ENCODE measurements at places on chromosomes 1 and 21.

- no peak for DNase-seq
Observed at GRCh38 chr1:79852004-79852403, 845.5 kb upstream of the ADGRL4 start.

- no peak for DNase-seq
Observed at GRCh38 chr1:48499211-48499735, 27.3 kb upstream of the SPATA6 start.

GRCh38 chr1:26022404-26022779 is 817 bp downstream of the EXTL1 start:
- DNase-seq, result no peak

- DNase-seq, result no peak
Observed at GRCh38 chr1:155946633-155947219, 5.3 kb downstream of the RXFP4 start.

DNA sequence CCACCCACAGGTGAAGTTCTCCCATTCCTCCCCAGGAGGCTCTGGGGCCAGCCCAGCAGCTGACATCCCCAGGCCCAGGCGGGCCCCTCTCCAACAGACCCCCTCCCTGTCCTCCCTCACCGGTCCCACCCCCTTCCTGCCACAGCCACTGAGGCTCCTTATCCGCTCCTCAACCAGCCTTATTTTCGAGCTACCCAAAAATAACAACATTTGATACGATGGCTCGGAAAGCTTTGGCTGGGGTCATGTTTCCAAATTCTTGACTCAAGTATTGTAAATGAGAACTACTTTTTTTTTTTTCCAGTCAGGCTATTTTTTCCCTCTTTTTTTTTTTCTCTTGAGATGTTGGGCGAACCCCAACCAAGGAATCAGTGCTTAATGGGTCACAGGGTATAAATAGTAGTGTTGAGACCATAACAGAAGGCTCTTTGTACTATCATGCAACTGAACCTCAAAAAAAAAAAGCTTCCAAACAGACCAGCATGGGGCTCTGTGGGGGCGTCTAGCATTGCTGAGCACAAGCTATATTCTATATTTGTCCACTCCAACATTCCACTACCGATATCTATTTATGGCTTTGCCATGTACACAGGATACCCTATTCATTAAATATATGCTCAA is 27.2 kb downstream of the IRF2BP2 start:
- no peak for DNase-seq

GRCh38 chr1:180577361-180577760 is 18.6 kb downstream of the OVAAL start:
- DNase-seq, result no peak

DNA sequence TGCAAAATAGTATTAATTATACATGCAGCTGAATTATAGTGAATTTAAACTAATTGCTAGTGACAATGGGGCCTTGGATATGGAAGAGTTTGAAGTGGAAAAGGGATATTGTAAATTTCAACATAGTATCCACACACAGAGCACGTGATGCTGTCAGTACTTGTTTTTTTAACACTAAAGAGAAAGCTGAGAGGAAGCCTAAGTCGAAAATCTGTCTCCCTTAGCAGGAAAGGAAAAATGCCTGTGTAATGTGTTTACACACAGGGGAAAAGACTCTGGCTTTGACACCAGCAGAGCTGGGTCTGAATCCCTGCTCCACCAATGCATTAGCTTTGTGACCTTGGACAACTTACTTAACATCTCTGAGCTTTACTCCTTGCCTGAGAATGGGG is 42.6 kb downstream of the PCSK9 start:
- no peak for DNase-seq

- no peak for DNase-seq
Observed at GRCh38 chr1:2544093-2544874, 11.9 kb upstream of the TNFRSF14 start.

DNA sequence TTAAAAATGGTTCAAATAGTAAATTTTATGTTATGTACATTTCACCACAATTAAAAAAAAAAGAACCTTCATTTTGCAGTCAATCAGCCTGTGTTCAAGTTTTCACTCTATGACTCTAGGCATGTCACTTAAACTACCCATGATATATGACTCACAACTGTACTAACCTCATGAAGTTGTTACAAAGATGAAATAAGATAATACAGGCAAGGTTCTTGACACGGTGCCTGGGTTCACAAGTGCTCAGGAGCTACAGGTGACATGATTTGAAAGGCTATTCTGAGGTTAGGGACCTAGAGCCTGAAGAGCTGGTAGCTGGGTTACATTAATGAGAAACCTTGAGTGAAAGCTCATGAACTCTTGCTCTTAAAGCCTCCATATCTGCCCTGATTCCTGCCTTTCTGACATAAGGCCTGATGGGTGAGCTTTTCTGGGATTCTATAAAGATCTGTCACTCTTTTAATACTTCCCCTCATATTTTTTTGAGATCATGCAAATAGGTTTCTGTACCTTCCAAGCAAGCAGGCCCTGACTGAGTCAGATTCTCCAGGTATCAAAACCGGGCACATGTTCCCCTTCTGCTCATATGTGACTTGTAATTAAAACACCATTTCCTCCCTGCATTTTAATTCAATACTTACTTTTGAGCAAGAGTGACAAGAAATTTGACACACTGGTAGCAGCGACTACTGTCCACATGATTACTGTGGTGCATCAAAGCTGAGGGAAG is 34.0 kb downstream of the PCSK9 start:
- DNase-seq, result no peak

- no peak for DNase-seq
Observed at GRCh38 chr21:10272216-10272615, 249.2 kb upstream of the TPTE start.

DNA sequence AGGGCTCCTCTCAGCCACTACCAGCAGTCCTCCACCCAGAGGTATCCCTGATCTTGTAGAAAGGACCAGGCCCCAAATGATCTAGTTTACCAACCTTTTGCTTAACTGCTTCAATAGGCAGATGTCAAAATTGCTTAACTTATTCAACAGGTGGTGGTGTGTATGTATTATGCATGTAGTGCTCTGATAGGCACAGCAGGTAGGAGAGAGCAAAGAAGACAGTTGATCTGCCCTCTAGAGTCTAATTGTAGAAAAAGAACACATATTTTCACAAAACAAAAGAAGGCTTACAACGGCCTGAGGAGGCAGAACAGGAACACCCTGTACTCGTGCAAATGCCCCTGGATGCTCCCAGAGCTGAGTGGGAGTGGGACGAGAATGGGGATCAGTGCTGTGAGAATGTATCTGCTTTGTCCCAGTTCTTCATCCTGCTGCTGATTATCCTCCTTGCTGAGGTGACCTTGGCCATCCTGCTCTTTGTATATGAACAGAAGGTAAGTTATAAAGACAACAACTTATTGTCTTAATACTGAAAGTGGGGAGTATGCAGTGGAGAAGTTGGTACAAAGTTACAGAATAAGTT is 21.1 kb downstream of the CD53 start:
- no peak for DNase-seq

GRCh38 chr1:152623203-152623844 is 421 bp upstream of the LCE3A start:
- no peak for DNase-seq

GRCh38 chr1:160795951-160796383 is at the start of gene LY9:
Gene LY9 (plus strand): TSS chr1:160796174. CDS start chr1:160796188, 14 bp downstream.
- DNase-seq, result peak; percentile 85

GRCh38 chr1:61419196-61419595 is 305.7 kb downstream of the TM2D1 start:
- DNase-seq, result no peak

DNA sequence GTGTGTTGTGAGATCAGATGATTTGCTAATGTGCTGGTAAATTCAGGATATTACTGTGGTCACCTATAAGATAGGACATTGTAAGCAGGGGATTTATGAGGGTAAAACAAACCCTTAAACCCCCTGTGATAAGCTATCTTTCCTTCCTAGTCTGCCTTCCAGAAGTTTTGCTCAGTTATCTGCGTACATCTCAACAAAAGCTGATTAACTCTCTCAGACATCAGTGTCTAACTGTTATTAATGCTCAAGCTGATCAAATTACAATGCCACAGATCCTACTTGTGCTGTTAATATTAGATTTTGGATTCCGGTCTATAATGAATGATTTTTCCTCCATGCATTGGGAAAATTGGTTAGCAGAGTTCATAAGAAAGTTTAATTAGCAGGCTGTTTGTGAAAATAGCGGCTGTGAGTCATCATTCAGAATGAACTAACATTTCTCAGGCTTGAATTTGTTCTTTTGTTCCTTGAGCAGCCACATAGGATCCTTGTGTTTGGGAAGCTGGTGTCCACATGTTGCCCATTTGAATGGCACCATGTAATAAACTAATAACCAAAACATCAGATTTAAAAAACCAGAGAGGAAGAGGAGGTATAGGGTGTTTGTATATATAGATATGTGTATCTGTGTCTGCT is 48.7 kb downstream of the ELAVL4 start:
- DNase-seq, result no peak

DNA sequence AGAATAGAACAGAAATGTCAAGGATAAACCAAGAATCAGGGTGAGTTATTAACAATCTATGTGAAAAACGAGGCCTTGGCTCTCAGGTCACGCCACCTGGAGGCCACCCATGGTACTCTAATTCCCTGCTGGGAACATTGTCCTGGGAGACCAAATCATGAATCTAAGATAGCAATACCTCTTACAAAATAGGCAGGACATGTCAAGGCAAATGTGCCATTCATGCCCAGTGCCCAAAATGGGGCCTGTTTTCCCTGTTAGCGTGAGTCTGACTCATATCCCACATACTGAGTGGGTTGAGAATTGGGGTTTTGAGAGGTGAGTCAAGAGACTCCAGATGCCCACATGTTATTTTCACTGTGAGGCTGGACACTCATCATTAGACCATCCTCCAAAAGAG is 380.8 kb downstream of the HHIPL2 start:
- peak; percentile 47 for DNase-seq

GRCh38 chr1:156851779-156852417 is 7.0 kb downstream of the INSRR start:
- no peak for DNase-seq

GRCh38 chr1:199449681-199450080 is 577.8 kb upstream of the NR5A2 start:
- no peak for DNase-seq

DNA sequence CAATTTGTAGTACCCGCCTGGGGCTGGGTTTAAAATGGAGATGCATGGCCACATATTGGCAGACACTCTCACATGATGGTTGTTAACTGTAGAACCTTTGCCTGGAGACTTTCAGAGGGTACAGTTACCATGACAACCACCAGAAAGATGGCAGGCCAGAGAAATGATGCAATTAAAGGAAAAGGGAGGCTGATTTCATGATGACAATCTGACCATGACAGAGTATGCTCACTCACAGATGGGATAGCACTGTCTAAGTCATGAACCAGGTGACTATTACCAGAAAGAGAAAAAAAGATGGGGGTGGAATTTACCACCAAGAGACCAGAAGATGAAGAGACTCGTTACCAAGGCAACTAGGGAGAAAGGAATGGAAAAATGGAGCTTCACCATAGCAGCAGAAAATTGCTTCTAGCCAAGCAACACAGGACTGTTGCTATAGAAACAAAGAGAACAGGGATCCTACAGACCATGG is 3.5 kb upstream of the TRIT1 start:
- no peak for DNase-seq

GRCh38 chr1:55819011-55819410 is 603.8 kb upstream of the USP24 start:
- DNase-seq, result no peak

GRCh38 chr1:64019818-64020217 is 183.6 kb upstream of the UBE2U start:
- peak; percentile 38 for DNase-seq

GRCh38 chr1:11037740-11038182 is 9.3 kb downstream of the MASP2 start:
- DNase-seq, result peak; percentile 89

DNA sequence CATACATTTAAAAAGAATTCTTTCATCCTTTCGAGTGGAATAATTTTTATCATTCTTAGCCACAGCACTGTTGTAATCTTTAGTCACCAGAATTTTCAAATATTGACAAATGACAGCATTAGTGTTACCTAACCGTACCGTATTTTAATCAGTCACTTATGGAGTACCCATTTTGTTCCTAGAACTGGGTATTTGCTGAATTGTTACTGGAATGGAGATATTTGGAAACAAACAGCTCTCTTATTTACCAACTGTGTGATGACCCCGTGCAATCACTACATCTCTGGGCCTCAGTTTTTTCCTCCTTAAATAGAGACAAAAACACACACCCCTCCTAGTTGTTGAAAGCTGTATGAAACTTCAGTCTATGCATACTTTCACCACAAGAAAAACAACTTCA is 7.9 kb upstream of the XCL2 start:
- DNase-seq, result no peak

GRCh38 chr1:75677443-75677842 is 47.1 kb upstream of the ACADM start:
- DNase-seq, result no peak

DNA sequence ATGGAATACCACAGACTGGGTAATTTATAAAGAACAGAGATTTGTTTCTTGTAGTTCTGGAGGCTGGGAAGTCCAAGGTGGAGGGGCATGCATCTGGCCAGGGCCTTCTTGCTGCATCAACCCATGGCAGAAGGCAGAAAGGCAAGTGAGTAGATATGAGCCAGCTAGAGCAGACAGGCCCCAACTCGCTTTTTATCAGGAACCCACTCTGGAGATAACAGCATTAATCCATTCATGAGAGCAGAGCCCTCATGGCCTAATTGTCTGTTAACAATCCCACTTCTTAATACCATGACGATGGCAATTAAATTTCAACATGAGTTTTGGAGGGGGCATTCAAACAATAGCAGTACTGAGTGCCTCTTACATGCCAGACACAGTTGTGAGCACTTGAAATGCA is 87.2 kb upstream of the SOX13 start:
- no peak for DNase-seq

DNA sequence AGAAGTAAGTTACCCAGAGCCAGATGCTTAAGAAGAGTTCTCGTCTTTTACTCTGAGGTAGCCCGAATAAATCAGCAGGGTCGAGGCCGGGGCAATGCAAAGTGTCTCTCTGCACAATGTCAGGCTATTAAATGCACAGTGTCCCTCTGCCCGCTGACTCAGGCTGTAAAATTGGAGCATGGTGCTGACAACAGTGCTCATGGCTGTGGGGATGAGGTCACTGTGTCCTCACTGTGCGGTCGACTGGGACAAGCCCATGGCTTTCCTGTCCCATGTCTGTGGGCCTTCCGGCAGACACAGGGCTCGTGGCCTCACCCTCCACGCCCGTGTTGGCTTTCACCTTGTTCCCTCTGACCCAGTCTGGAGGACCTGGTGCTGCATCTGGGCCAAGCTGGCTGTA is 14.6 kb upstream of the SLC2A1 start:
- no peak for DNase-seq

Measured in suppressor macrophage treated with lipopolysaccharide for 4 hours (primary cell).